ENCODE measurements at places on chromosomes 4 and X.
A peak's percentile ranks its signal among the peaks of the same experiment; 100 is the strongest.

- no peak for DNase-seq
Measured at GRCh38 chr4:104507112-104507511, 12.4 kb upstream of the CXXC4 start.

DNA sequence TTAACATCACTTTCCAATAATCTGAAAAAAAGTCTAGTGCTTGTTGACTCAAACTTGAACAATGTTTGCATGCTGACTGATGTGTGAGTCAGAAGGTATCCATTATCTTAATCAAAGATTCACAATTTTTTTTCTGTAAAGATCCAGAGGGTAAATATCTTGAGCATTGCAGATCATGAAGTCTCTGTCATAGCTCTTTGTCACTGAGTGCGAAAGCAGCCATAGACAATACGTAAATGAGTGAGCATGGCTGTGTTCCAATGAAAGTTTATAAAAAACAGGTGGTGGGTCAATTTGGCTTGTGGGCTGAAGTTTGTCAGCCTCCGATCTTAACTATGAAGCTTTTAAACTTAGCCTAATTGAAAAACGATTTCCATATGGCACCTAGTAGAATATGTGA lies 37.7 kb downstream of the NHS start:
- peak; percentile 63 for DNase-seq

DNA sequence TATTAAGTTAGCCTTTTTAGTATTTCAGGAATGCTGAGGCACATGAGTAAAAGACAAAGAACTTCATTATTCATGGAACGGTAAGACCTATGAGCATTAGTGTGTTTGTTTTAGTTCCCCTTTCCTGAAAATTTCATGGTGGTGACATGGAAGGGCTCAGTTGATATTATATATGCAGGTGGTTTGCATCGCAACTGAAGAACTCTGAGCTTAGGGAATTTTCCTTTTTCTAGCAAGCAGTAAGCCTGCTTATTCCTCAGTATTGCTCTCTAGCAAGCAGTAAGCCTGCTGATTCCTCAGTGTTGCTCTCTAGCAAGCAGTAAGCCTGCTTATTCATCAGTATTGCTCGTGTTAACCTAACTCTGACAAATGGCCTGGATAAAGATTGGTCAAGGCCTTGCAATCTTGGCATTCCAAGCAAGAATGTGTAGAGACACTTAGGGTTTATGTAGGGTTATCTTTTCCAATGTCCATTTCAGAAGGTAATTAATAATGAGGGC lies 37.7 kb upstream of the MAGEB18 start:
- no peak for DNase-seq

GRCh38 chrX:15146515-15146914 lies 123.4 kb downstream of the ASB9 start:
- no peak for DNase-seq

DNA sequence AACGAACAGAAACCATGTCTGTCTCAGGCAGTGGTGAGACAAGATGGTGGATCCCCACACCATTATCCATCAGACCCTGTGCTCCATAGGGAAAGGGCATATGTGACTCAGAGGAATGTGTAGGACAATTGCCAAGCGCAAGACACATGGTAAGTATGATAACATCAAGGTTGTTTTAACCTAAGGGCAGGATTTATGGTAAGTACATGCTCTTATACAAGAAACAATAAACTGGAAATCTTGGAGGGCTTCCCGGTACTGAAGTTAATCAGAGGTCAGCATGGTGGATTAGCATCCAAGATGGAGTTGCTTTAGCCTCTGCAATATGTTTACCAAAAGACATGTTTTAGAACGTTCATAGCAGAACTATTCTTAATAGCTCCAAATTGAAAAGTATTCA lies 355.0 kb downstream of the PPP1R2C start:
- no peak for DNase-seq

GRCh38 chr4:139977838-139978609 lies 176.0 kb downstream of the MAML3 start:
- DNase-seq: no peak

DNA sequence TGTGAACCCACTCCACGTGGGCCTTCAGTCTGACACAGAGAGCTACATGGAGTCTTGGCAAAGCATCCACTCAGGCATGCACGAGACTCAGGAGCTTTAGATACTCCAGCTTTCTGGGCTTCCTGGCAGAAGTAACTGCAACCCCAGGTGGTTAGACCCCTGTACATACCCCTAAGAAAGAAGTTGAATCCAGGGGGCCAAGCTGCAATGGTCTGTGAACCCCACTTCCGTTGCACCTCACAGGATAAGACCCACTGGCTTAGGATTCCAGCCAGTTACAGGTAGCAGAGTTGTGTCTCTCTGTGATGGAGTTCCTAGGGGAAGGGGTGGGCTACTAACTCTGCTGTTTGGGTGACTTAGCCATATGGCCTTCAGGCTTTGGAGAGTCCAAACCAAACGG lies 21.4 kb upstream of the FAAH2 start:
- DNase-seq: no peak

DNA sequence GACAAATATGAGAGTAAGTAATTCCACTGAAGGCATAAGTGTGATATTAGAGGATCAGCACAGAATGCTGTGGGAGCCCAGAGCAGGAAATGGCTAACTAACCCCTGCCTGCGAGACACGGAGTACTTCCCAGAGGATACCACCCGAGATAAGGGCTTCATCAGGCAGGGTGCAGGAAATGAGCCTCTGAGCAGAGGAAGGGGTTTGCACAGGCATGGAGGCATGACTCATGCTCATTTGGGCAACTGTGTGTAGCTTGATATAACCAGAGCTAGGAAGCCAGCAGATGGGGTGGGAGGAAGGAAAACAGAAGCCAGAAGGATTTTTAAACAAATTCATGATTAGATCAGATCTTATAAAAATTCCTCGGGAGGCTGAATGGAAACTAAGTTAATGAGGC lies 70.0 kb upstream of the TSPAN5 start:
- no peak for DNase-seq

DNA sequence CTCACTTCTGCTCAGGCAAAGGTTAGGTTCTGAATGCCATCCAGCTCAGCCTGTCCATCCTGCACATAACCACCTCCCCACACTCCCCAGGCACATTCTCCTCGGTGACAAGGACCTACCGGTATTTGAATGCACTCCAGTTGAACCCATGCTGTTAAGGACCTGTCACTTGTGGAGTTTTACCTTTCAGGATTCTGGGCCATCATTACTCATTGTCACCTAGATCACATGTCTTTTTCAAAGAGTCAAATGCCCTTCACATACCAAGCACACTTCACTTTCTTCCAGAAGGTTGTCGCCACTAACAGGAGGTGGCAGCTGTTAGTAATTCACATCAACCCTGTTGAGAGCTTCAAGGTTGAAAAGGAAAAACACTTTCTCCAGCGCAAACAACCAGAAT lies 218.3 kb downstream of the SOWAHB start:
- DNase-seq: no peak
